NCI-H82 (cell line): ENCODE measurements at places on chromosomes 2 and 18.
A peak's percentile ranks its signal among the peaks of the same experiment; 100 is the strongest.

DNA sequence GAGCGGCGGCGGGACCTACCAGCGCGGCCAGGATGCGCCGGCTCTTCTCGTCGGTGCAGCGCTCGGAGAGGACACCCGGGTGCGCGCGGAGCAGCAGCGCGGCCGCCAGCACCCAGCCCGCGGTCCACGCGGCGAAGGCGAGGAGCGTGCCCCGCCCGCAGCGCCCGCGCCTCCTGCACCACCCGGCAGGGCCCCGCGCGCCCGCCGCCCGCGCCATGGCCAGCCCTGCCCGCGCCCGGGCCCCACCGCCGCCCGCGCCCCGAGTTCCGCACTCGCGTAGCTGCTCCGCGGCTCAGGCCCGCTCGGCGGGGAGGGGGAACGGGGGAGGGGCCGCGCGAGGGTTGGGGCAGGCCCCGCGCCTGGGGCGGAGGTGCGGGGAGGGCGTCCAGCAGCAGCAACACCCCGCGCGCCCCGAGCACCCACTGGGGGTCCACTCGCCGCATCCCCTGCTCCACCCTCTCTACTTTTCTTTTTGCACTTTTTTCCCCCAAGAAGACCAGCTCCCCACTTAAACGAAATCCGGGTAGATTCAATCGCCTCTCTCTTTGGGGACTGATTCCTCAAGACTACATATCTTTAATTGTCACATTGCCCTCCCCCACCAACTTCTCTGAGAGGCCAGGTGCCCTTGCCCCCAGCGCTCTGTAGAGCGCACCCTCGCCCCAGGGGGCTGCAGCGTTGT lies at the start of gene DIPK1C:
Gene DIPK1C (minus strand): TSS at position 266 of the 682 bp plus-strand sequence. CDS start 49 bp downstream, at position 217.
- no peak for DNase-seq

- DNase-seq = no peak
Observed at GRCh38 chr2:196544906-196545433, 94.5 kb upstream of the CCDC150 start.

- no peak for DNase-seq
Observed at GRCh38 chr2:230829959-230830358, 34.8 kb upstream of the ITM2C start.

- no peak for DNase-seq
Observed at GRCh38 chr18:10526561-10526949, 728 bp downstream of the NAPG start.

DNA sequence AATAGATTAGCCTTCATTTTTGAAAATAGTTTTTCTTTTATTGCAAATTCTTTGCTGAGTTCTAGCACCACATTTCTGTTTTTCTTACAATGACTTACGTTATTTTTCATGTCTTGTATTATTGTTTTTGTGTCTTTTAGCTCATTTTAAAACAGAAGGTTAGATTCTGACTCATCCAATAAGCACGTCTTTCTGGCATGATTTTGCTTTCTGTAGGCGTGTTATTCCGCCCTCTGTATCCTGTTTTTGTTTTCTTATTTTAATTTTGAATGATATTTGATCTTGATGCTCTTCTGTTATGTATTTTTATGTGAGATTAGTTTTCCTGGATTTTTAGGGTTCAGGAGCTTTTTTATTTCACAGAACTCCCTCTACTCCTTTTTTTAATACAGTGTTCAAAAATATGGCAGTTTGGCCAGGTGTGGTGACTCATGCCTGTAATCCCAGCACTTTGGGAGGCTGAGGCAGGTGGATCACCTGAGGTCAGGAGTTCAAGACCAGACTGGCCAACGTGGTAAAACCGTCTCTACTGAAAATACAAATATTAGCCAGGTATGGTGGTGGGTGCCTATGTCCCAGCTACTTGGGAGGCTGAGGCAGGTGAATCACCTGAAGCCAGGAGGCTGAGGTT lies 145.0 kb downstream of the CLIP4 start:
- DNase-seq = no peak

- DNase-seq = no peak
Observed at GRCh38 chr2:119104414-119104813, 54.1 kb downstream of the C1QL2 start.

- DNase-seq = no peak
Observed at GRCh38 chr2:75736276-75736675, 25.6 kb upstream of the GCFC2 start.

DNA sequence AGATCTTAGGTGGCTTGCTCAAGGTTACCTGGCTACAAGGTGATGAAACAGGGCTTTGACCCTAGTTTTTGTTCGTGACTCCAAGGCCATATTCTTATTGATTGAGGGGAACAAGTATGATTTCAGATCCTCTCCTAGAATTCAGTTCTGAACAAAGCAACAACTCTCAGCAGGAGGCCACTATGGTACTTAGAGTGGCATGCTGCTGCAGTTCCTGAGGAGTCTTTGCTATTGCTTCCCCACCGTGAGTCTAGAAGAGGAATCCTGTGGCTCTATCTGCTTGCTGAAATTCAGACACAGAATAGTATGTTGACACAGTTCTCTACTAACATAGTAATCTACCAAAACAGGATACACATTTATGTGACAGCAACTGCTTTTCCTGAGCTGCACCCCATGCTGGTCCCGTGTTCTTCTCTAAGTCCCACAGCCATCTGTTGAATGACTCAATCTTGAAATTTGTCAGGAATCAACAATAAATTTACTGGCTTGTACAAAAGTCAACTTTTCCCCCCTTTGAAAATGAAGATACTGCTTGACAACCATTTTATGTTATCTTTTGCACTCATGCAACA lies 4.1 kb downstream of the TGFBRAP1 start:
- DNase-seq = no peak

GRCh38 chr2:98691303-98691702 lies 39.6 kb downstream of the MGAT4A start:
- DNase-seq = no peak

DNA sequence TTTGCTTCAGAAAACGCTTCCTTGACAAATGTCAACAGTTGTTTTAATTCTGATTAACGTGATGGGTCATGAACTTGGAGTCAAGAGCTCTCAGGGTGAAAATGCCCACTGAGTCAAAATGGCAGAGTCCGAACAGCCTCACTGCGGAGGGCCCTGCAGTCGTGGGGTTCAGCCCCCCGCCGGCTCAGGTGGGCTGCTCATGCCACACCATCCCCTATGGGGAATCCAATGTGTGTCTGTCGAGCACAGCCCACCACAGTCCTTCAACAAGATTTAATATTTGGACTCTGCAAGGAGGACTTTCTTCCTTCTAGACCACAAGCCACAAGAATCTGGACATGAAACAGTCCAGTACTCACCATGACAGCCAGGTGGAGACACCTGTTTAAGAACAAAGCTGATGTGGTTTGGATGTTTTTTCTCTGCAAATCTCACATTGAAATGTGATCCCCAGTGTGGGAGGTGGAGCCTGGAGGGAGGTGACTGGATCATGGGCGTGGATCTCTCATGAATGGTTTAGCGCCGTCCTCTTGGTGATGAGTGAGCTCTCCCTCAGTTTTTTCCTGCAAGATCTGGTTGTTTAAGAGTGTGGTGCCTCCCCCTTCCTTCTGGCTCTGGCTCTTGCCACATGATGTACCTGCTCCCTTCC lies 201.0 kb downstream of the NDUFA10 start:
- peak; percentile 20 for DNase-seq

DNA sequence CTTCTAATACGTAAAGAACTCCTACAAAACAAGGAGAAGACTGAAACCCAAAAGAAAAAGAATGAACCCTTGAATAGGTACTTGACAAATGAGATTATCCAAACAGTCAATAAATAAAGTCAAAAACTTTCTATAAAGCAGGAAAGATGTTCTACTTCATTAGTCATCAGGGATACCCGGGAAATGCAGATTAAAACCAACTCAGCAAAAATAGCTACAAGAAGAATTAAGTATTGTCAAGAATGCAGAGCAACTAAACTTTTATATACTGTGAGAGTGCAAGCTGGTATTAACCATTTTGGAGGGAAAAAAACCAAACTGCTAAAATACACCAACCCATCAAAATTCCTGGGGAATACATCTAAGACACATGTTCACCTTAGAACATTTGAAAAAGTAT lies 10.4 kb downstream of the TXNL1 start:
- DNase-seq = no peak

GRCh38 chr2:140597836-140598235 lies 1533.0 kb downstream of the LRP1B start:
- DNase-seq = no peak

GRCh38 chr2:1016500-1016899 lies 65.9 kb downstream of the SNTG2 start:
- no peak for DNase-seq

DNA sequence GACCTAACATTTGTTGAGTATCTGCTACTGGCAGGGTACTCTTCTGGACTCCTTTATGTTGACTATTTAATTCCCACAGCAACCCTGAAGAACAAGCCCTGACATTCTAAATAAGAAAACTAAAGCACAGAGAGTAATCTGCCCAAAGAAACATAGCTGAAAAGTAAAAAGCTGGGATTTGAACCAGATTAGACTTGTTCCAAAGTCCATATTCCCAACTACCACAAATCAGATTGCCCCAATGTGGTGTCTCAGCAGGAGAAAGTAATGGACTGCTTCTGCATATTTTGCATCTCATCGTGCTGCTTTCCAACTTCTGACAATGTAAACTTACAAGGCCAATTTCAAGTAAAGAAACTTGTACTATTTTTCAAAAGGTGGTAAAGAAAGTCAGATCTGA lies 56.5 kb downstream of the SEPTIN10 start:
- no peak for DNase-seq

DNA sequence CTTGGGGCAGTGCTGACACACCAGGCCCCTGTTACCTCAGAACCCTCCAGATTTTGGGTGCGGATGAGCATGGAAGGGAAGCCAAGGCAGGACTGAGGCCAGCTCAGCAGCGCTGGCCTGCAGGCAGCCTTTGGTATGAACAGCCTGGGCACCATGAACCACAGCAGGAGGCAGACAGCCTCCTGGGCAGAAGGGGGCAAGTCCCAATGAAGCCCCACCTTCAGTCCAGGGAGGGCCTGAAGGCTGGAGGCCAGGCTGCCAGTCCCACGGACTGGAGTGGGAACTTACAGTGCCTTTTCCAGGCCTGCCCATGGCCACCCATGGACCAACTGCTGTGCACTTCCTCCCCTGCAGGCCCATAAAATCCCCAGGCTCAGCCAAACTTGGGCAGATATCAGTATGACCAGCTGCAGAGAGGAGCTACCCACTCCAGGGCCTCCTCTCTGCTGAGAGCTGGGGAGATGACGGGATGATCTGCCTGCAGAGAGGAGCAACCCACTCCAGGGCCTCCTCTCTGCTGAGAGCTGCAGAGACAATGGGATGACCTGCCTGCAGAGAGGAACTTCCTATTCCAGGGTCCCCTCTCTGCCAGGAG lies 74.7 kb downstream of the NEURL3 start:
- DNase-seq = no peak

DNA sequence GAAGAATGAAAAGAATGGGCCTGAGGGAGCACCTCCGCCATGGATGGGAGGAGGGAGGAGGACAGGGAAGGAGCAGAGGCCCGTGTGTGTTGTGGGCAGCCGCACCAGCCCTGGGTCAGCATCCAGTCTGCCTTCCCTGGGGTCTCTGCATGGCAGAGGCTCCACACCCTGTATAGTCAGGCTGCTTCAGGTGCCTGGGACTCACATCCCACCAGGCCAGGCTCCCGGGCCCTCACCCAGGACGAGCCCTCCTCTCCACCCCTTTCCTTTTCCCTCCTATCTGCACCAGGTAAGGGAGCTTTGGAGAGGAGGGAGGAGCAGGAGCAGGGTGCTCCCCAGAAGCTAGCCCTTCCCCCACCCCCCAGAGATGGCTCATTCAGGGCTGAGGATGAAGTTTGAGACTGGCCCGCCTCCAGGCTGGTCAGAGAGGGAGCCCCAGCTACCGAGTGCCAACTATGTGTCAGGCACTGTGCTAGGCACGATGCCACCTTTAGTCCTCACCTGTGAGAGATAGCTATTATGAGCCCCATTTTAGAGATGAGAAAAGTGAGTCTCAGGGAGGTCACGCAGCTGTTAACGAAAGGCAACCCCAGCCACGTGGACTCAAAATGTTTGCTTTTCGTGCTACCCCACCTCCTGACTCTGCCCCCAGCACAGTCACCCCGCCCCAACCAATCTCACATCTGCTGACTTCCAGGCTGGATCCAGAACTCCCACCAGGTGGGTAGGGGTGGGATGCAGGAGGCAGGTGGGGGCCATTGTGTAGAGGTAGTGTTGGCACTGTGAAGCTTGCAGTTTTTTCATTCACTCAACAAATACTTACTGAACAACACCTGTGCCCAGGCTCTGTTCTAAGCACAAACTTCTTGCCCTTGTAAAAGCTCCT lies 242.1 kb downstream of the DYSF start:
- DNase-seq = no peak

GRCh38 chr2:127097471-127097765 lies 9.5 kb downstream of the BIN1 start:
- no peak for DNase-seq

DNA sequence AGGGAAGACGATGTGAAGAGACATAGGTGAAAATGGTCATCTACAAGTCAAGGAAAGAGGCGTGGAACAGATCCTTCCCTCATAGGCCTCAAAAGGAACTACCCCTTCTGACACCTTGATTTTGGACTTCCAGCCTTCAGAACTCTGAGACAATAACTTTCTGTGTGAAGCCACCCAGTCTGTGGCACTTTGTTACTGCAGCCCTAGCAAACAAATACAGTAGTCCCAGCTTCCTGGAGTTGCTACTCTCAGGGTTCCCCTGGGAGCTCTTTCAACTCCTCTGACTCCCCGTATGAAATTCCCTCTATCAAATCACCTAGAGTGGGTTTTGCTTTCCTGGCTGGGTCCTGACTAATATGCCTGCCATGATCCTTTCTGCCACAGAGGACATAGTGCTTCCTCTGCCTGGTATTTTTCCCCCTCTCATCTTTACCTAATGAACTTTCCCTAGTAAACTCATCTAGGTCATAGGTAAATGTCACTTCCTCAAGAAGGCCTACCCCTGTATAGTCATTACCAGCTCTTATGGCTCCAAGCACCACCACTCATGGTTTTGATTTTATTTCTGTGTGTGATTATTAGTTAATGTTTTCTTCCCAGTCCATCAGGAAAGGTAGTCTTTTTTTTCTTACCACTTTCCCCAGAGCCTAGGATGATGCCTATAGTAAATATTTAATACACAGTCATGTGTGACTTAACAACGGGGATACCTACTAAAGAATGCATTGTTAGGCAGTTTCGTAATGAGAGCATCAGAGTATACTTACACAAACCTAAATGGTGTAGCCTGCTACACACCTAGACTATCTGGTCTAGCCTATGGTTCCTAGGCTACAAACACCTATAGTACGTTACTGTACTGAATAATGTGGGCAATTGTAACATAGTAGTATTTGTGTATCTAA lies 111.5 kb upstream of the LGALSL start:
- DNase-seq = no peak

- no peak for DNase-seq
Observed at GRCh38 chr2:179239195-179239594, 25.4 kb downstream of the SESTD1 start.

- no peak for DNase-seq
Observed at GRCh38 chr18:54479365-54479764, 111.7 kb upstream of the DYNAP start.
